ENCODE measurements at places on chromosomes 2 and 18. TPM values are rescaled to one million over a fixed set of nuclear protein-coding genes. Genes with fewer than 3 reads are reported as not detected.
A peak's percentile ranks its signal among the peaks of the same experiment; 100 is the strongest.

TLK1 gene
- 55.3 TPM for total RNA-seq

PMAIP1 gene
- 2.3 TPM for total RNA-seq

DNA sequence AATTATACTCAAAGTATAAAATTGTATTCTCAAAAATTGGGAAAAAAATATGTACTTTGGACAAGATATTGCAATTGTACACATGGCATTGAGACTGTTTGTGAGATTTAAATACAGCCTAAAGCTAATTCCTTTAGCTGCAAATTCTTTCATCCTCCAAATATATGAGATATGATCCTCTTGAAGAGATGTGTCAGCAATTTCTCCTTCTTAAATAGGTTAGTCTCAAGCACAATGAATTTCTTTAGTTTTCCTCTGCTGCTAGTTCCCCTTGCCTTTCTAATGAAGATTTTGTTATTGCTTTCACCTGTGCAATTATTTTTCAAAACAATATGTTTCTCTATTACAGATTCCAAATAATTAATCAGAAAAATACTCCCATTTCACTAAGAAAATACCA is 153.4 kb upstream of the GULP1 start:
- H3K4me1 ChIP-seq = no peaks in the 10 kb centered on the region
- no peak for DNase-seq
- H3K27ac ChIP-seq = no peak overlapping the region

GRCh38 chr2:240958366-240959213 is 39.8 kb upstream of the SNED1 start:
- no peak overlapping the region for H3K27ac ChIP-seq
- peaks cover 45% of the 10 kb centered on the region for H3K4me1 ChIP-seq
- H3K27me3 ChIP-seq = no peaks in the 10 kb centered on the region
- DNase-seq = no peak

- H3K27me3 ChIP-seq = no peaks in the 10 kb centered on the region
- no peaks in the 10 kb centered on the region for H3K36me3 ChIP-seq
- no peak overlapping the region for H3K4me3 ChIP-seq
- H3K27ac ChIP-seq = no peak overlapping the region
- no peak for DNase-seq
These were observed 223.6 kb upstream of the AGAP1 start for GRCh38 chr2:235270291-235270690.

DNA sequence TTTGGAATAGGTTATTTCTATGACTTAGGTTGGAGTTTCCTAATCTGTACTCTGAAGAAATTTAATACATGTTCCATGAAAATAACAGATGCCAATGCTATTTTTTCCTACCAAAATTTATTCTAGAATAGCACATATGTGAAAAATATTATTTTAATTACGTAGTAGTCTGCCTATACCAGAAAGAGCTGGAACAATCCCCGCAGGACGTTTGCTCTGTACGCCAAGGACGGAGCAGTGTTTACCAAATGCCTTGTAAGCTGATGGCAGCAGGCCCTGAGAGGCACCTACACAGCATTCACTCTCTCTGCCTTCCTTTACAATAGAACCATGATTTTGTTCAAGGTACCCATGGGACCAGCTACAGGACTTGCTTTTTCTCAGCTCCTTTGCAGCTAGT is 16.8 kb upstream of the SLC1A4 start:
- H3K36me3 ChIP-seq = no peaks in the 10 kb centered on the region
- peaks cover 8% of the 10 kb centered on the region for H3K4me1 ChIP-seq
- no peaks in the 10 kb centered on the region for H3K27me3 ChIP-seq

DNA sequence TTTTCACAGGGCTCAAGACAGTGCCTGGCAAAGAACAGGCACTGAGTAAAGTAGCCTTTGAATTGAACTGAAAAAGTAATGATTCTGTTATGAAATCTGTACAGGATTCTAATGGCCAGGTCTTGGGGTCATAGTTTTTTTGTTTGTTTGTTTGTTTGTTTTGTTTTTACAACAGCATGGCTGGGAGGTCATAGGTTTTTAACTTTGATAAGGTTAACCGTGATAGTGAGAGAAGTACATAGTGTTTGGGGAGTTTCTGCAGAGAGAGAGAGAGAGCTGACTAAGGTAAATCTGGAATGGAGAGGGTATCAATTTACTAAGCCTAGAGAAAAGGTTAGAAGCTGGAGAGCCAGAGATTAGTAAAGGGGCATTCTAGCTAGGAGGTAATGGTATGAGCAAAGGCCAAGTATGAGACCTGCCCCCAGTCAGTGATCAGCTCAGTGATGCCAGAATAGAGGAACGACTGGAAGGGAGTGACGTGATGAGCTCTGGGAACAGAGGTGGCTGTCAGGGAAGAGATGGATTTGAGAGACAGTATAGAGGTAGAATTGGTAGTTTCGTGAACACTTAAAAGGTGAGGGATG is 25.9 kb downstream of the XRCC5 start:
- H3K4me3 ChIP-seq = no peak overlapping the region
- H3K36me3 ChIP-seq = peaks cover 60% of the 10 kb centered on the region

DNA sequence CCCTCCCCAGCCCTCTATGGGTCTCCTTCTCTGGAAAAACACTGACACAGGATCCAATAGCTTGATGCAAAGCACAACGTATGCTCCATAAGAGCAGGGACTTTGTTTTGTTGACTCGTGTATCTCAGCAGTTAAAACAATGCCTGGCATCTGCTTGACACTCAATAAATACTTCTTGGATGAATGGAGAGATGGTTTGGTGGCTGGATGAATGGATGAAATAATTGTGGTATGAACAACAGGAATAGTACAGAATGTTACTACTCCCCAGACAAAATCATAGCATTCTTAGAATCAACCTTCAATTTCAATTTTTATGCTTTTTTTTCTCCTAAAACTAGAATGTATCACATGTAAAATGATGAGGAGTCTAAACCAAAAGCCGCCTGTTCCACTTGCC is 57.4 kb downstream of the KCNE4 start:
- no peaks in the 10 kb centered on the region for H3K27me3 ChIP-seq
- H3K4me1 ChIP-seq = no peaks in the 10 kb centered on the region
- H3K27ac ChIP-seq = no peak overlapping the region
- no peak for DNase-seq

- no peak for DNase-seq
- H3K4me1 ChIP-seq = no peaks in the 10 kb centered on the region
- no peak overlapping the region for H3K4me3 ChIP-seq
- H3K27me3 ChIP-seq = no peaks in the 10 kb centered on the region
- H3K36me3 ChIP-seq = no peaks in the 10 kb centered on the region
These were observed 161.0 kb downstream of the TWIST2 start for GRCh38 chr2:239008677-239009588.

DNA sequence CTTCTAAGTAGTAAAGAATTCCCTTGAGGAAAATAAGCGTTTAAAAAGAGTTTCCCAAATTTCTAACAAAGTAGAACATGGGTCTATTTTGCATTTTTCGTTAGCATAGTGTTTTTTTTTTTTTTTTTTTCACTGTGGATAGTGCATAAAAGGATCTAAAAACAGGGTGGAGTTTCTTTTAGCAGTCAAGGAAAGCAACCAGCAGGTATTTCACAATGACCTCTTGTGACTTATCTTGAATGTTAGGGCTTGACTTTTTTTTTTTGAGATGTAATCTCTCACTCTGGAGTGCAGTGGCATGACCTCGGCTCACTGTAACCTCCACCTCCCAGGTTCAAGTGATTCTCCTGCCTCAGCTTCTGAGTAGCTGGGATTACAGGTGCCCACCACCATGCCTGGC is 14.9 kb upstream of the DGKD start:
- H3K36me3 ChIP-seq = no peaks in the 10 kb centered on the region
- peaks cover 11% of the 10 kb centered on the region for H3K4me1 ChIP-seq
- H3K4me3 ChIP-seq = no peak overlapping the region
- H3K27ac ChIP-seq = peak overlapping the region; percentile 61
- no peaks in the 10 kb centered on the region for H3K27me3 ChIP-seq

Data from thyroid gland (tissue), 4 donors.